H4 (cell line): ENCODE measurements at places on chromosomes 3 and 15.

- no peak for DNase-seq
Observed at GRCh38 chr3:73043414-73043813, 18.0 kb upstream of the EBLN2 start.

DNA sequence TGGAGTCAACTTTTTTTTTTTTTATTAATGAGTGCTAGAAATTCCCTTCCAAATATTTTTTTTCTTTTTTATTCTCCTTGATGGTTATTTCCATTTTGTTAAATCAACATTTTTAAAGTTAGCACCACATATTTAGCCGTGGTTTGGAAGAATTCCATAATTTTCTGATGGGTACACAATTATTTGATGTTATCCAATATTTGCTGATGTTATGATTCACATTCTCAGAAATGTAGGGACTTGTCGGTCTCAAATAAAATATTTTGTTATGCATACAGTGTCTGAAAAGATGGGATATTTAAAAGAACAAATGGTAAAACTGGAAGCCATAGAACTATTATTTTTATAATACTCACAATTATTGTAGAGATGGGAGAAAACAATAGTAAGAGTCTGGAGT lies 911.5 kb upstream of the GBE1 start:
- no peak for DNase-seq

DNA sequence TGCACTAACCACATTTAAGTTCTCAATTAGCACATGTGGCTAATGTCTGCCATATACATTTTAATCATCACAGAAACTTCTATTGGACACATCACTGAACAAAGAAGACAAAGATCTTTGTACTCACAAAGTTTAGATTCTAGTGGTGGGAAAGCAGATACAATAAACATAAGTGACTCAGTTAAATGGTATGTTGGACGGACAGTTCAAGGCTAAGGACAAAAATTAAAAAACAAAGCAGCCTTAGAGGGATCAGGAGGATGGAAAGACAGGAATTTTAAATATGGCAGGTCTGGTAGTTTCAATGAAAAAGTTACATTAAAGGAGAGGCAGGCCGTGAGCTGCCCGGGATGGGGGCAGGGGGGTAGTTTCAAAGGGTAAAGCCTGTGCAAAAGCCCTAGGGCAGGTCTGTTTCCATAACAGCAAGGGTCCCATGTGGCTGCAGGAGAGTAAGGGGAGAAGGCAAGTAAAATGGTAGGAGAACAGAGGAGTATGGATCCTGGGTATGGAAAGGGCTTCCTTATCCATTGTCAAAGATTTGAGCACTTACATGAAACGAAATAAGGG lies 220.7 kb downstream of the FHIT start:
- DNase-seq, result peak; percentile 23

DNA sequence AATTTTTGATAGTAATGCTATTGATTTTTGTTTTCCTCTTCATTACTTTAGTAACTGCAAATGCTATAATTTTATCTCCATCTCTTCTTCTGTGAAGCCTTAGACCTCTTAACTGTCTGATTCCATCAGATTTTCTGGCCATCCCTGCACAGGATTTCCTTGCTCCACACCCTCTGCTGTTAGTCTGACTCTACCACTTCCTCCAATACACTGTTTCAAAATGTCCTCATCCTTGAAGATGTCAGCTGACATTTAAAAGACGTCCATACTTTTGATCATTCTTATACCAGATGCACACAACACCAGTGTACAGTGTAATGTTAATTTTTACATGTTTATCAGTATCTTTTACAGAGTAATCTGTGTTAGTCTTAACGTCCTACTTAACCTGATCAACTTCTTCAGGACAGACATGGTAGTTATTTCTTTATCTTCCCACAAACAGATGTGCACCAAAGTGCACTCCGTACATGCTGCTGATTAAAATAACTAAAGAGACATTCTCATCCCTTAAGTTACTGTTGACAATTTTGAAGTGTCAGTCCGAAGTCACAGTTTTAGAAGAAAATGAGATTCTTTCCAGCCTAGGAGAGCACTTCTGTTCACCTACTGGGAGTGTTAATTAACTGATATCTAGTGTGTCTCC lies 102.4 kb upstream of the RASGRP1 start:
- no peak for DNase-seq

DNA sequence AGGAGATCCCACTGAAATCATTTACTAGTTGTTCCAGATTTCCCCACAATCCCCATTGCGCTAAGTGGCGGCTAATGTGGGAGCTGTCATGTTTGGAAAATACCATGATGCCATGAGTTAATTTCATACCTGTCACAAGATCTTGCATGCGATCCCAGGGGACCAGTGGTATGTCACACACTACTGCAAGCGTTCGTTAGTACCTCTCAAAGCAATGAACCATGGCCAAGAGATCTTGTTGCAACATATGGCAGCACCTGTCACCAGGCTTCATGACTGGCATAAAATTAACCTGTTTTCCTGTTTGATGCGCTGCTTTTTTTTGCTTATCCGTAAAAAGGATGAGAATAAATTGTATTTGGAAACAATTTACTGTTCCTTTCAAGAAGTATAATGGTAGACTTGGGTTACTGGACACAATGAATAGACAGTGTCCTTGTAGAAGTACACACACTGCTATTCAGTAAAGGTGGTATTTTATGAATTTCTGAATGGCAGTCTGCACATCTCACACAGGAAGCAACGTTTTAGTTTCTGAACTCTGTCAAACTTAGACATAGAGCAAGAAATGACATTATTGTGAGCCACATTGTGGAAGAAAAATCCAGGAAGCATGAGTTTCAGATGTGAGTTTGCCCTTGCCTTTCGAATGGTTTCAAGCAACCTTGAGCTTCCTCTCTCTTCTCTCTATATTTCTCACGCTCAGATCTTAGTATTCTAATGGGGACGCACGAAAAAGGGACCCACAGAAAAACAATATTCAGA lies 81.9 kb downstream of the CHL1 start:
- no peak for DNase-seq

DNA sequence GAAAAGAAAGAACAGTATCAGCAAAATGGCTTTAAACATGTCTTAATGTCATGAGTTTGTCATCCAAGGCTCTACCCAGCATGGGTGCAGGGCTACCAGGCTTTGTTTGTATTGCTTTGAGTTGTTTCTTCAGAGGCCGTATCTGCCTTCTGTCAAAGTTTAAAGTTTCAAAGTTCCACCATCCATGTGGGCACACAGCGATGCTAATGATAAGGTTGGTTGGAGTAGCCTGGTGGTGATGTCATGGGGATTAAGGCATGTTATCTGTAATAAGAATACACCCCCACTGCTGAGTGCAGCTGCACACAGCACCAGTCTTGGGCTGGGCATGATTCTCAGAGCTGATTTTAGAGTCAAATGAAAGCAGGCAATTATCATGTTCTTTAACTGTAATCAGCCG lies 72.0 kb upstream of the LRTM1 start:
- peak; percentile 71 for DNase-seq

DNA sequence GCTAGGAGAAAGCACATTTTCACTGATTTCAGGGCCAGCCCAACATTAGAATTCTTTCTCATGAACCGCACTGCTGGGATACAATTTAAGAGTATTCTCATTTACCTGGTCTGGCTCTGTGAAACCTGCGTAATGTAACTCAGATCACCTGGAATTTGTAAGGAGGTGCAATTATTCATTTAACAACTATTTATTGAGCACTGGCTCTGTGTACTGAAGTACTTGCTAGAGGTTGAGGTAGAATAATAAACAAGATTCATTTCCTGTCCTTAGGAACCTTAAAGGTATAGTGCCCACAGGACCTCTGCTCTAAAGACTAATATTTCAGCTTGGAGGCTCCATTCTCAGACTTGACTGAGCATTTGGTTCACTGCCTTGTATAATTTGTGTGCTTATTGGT lies 242.2 kb upstream of the ZPLD1 start:
- no peak for DNase-seq
